ENCODE measurements at places on chromosomes 1 and 21.
A peak's percentile ranks its signal among the peaks of the same experiment; 100 is the strongest.

- DNase-seq, result no peak
These were observed 144.1 kb downstream of the PCP4 start for GRCh38 chr21:40011371-40011770.

- no peak for DNase-seq
These were observed 24.2 kb downstream of the PCAT6 start for GRCh38 chr1:202834771-202835547.

DNA sequence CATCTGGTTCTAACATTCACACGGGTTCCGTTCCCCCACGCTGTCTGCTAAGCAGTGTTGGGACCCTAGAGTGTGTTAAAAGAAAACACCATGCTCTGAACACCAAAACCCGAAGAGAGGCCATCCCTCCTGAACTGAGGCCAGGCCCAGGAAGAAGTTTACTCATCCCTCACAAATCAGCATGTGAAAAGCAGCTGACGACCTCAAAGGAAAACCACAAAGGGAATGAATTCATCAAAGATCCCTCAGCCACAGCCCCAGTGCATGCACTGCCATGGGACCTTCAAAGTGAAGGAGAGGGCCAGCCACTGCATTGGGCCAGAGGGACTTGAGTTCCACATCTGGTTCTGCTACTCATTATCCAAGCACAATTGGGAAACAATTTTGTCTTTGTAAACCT lies 7.0 kb upstream of the PSEN2 start:
- peak; percentile 72 for DNase-seq

DNA sequence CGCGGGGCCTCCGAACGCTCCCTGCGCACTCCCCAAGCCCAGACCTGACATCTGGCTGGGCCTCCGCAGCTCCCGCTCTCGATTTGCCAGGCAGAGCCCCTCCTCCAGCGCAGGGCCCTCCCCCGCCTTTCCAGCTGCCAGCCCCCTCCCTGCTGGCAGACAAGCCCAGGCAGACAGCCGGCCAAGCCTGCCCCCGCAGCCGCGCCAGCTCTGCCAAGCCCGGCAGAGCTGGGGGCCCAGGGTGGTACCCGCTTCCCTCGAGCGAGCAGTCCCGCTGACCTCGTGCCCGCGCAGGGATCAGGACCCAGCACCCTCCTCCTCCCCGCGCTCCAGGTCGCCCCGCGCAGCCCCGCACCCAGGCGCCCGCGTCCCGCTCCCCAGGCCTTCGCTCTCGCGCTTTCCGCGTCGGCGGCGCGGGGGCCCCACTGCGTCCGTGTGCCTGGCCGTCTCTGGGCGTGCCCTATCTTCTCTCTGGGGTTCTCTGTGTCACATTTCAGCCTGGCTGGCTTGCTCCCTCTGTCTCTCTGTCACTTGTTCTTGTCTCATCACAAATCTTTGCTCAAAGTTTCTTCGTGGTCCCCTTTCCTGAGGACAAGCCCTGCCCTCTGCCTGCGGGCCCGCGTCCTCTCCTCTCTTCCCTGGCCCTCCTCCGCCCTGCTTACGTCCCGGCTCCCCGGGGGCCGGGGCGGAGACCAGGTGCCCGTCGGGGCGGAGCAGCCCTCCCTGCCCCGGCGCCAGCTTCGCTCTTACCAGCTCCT lies 580 bp downstream of the INKA2 start:
- peak; percentile 50 for DNase-seq

DNA sequence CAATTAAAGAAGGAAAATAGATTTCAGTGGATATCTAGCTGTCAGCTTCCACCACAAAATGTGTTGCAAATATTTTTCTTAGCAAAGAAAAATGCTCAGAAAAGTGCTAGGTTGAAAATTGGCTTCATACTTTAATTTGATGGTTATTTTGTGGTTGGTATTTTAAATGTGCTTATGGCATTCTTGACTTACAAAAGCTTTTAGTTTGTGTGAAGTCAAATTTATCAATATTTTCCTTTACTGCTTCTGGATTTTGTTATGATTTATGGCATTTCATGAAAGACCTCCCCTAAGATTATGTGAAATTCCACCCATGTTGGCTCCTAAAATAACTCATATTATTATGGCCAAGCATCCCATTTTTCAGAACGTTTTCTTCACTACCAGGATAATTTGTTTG lies 51.5 kb downstream of the PSMG1 start:
- no peak for DNase-seq

DNA sequence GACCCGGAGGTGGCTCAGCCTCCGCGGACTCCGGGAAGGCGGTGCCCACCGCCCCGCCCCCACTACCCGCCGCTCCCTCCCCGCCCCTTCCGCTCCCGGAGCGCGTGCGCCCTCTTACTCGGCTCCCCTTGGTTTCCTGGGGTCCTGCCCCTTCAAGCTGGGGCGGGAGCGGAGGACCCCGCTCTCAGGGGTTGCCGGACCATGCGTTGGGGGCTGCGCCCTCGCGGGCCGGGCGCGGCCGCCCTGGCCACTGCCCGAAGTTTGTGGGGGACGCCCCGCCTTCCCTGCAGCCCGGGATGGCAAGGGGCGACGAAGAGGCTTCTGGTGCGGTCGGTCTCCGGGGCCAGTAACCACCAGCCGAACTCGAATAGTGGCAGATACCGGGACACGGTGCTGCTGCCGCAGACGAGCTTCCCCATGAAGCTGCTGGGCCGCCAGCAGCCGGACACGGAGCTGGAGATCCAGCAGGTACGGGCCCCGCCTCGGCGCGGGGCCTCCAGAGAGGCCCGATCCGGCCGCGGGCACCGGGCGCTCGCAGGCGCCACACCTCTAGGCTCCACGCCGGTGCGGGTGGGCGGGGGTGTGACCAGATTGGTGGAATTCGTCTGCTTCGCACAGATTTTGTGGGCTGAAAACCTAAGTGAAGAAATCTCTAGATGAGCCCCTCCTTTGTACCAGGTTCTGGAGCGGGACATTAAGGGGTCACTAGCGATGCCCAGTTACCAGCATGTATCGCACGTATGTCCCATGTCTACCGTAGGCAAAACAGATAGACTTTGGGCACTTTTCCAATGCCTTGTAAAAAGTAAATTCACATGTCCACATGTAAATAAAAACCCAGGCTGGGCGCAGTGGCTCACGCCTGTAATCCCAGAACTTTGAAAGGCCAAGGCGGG lies at the start of gene IARS2:
TSS of gene IARS2 (plus strand) at position 117 of the 896 bp plus-strand sequence. CDS start at position 202, 85 bp downstream.
- peak; percentile 60 for DNase-seq
